ENCODE measurements at places on chromosomes 6 and 20.

GRCh38 chr6:95091823-95092436 lies 485.4 kb upstream of the MANEA start:
- DNase-seq = no peak

- no peak for DNase-seq
These were observed 188.4 kb downstream of the DHX35 start for GRCh38 chr20:39150501-39150900.

DNA sequence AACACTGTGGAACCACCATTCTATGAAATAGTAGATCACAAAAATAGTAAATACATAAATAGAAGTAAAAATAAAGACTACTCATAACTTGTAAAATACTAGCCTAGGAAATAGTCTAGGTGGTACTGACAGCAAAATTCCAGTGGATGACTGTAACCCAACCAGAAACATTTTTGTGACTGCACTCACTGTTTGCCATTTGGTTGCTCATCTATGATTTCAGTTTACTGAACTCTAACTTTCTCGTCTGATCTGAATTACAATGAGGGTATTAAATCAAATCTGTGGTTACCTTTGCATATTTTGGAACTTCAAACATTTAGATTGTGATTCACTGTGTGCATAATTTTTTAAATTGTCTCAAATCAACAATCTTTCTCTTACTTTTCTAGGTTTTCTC lies 151.1 kb downstream of the KHDC1L start:
- no peak for DNase-seq

DNA sequence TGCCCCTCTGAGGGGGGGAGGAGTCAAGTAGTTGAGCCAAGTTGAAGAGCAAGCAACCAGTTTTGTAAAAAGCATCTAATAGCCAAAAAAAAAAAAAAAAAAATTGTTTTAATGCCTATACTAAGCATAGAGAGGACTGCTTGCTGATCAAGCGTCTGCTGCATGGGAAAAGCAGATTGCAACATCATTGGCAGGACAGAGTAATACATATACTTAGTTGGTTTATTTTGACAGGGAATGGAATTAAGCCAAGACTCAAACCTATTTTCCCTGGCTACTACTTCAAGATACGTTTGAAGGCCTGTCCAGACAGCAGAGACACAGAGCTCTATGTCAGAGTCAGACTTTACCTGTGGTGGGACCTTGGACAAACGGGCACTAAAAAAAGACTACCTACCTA lies 120.5 kb downstream of the RTN4IP1 start:
- DNase-seq = no peak

- DNase-seq = no peak
These were observed 63.2 kb downstream of the RAB44 start for GRCh38 chr6:36760685-36761435.

GRCh38 chr6:22053391-22053997 lies 243.3 kb downstream of the PRL start:
- no peak for DNase-seq

GRCh38 chr20:62301773-62302340 lies 940 bp upstream of the ADRM1 start:
- peak; percentile 84 for DNase-seq

GRCh38 chr6:41996997-41997396 lies 53.3 kb upstream of the TAF8 start:
- DNase-seq = no peak

DNA sequence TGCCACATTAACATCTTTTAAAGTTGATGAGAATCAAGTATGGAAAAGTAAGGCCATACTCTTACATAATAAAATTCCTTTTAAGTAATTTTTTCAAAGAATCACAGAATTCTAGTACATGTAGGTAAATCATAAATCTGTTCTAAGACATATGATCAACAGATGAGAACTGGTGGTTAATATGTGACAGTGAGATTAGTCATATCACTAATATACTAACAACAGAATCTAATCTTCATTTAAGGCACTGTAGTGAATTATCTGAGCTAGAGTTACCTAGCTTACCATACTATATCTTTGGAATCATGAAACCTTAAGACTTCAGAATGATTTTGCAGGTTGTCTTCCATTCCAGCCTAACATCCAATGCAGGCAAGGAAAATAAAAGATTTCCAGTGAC lies 11.6 kb downstream of the PLN start:
- DNase-seq = no peak

- DNase-seq = no peak
These were observed 160.7 kb downstream of the UST start for GRCh38 chr6:148907573-148907972.

- peak; percentile 57 for DNase-seq
These were observed 78.9 kb downstream of the OLIG3 start for GRCh38 chr6:137415127-137415833.

- DNase-seq = no peak
These were observed 87.2 kb downstream of the THEMIS start for GRCh38 chr6:127813699-127814027.

DNA sequence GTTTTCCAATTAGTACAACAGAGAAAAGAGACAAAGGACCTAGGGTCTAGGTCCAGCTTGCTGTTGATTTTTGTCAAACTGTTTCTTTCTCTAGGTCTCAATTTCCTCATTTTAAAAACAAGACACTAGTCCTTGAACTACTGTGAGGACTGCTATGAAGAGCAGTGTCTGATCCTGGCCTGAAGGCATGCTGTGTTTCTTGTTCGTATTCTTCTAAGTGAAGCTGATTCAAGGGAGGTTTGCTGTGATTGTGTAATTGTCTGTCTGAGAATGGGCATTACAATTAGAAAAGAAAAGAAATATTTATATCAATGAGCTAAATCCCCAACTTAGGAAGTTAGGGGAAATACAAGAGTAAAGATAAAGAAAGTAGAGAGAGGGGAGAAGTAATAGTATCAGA lies 228.2 kb upstream of the SUPT3H start:
- DNase-seq = no peak

GRCh38 chr20:8489094-8489883 lies 357.2 kb downstream of the PLCB1 start:
- DNase-seq = no peak

DNA sequence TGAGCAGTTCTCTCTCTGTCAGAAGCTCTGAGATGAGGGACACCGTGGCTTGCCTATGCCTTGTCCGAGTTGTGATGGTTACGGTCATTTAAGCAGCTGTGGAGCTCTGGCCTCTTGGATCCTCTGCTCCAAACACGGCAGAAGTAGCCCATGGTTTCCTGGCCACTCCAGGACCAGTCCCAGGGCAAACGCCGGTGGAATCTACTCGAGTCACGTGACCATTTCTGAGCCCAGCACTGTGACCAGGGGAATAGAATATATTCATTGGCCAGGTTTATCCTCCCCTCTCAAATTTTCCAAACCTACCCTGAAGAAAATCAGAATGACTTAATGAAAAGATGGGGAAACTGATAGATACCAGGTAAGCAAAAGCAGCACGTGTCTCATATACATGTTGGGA lies 152.8 kb downstream of the TTLL2 start:
- DNase-seq = no peak

DNA sequence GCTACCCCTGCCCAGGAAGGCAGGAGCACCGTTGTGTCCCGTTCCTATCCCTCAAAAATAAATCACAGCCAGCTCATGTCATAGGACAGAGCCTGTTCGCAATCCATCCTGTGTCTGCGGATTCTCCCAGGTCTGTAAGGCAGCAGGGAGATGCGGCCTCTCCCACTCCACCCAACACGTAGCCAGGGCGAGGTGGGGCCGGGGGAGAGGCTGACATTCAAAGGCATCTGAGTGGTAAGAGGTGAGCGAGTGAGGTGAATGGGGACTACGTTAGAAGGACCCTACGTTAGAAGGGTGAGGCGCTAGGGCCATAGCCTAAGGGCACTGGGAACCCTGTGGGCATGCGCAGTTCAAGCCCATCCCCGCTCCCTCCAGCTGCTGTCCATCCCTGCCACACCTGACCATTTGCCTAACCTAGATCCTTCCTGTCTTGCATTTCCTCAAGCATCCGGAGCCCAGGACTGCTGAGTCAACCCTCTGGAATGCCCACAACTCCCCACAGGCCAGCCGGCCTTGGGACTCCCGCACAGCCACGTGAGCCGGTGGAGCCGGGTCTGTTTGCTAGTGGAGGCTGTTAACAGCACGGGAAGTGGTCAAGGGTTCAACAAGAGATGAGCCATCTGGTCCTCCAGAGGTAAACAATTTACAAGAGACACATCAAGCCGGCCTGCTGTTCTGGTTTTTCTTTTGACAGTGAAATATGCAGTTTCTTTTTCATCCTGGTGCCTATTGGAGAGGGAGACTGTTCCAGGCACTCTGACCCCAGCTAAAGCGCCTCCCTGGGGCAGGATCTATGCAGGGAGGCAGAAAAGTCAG lies 45.9 kb downstream of the RIPOR3 start:
- DNase-seq = no peak

Measured in naive thymus-derived CD8-positive, alpha-beta T cell (primary cell).